AG04450 (cell line): ENCODE measurements at places on chromosomes 6 and 20.
A peak's percentile ranks its signal among the peaks of the same experiment; 100 is the strongest.

DNA sequence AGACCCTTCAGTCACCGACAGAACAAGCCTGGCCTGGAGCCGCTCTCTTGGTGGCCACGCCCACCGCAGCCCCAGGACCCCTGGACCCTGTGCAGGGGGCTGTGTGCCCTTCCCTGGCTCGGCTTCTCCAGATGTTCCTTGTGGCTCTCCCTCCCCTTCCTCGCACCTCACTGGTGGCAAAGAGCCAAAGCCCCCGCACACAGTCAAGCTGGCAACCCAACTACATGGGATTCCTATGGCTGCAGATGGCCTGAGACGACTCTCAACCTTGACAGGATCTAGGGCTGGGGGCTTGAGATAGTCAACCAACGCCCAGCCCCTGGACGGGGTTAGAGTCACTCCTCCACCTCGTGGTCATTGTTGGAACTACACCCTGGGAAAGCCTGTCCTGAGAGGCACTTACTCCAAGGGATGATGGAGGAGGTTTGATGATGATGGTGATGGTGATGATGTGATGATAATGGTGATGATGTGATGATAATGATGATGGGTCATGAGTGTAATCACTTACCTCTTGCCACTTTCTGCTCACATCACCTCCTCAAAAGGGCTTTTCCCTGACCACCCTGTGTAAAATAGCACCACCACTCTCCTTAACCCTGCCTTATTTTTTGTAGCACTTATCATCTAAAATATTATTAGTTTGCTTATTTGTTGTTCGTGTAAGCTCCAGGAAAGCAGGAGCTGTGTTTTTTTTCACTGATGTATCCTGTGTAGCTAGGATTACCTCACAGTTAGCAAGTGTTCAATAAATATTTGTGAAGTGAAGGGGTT is 278.4 kb downstream of the LRFN2 start:
- DNase-seq = peak; percentile 8

DNA sequence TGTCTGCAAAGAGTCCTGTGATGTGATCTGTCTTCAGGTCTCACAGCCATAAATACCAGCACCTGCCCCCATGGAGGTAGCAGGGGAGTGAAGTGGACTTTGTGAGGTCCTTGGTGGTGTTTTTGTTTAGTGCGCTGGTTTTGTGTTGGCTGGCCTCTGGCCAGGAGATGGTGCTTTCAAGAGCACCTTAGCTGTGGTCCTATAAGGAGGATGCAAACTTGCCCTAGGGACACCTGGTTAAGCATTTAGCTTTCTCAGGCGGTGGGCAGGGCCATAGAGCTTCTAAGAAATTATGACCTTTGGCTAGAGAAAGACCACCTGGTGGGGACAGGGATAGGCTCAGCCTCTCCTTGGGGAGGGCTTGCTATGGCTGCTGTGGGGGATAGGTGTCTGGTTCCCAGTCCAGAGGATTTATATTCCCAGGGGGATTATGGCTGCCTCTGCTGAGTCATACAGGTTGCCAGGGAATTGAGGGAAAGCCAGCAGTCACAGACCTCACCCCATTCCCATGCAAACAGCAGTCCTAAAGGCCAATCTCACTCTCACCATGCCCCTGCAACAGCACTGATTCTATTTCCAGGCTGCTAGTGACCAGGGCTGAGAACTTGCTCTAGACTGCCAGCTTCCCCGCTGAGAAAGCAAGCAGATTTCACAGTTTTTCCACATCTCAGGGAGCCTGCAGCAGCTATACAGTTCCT is 259.3 kb downstream of the TFAP2B start:
- DNase-seq = no peak

DNA sequence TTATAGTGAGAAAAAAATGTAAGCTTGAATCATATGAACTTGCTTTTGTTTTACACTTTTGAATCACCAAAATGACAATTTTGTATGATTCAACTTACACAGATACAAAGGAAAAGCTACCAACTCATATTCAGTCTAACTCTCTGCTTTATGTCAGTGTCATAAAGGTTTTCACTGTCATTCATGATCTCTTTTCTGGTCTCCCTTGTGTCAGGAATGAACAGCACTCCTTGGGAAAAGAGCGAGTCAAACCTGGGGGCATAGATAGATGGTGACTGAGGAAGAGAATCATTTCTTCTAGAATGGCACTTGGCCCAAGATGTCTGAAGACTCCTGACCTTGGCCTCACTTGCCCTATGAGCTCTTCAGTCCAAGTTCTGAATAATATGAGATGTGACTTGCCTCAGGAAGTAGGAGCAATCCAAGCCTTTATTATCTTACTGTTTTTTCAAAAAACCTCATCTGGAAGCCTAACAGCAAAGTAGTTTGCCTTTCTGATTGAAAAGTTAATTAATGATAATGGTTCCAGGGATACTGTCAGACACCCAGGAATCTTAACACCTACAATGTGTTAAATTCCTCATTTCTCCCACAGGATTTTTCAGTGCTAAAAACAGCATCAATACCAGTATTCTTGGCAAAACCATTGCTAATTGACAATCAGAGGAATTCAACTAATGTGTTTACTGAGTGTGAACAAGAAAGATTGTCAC is 270.0 kb upstream of the HSF2 start:
- no peak for DNase-seq

- DNase-seq = no peak
Observed at GRCh38 chr6:154070657-154071056, 31.6 kb downstream of the OPRM1 start.

DNA sequence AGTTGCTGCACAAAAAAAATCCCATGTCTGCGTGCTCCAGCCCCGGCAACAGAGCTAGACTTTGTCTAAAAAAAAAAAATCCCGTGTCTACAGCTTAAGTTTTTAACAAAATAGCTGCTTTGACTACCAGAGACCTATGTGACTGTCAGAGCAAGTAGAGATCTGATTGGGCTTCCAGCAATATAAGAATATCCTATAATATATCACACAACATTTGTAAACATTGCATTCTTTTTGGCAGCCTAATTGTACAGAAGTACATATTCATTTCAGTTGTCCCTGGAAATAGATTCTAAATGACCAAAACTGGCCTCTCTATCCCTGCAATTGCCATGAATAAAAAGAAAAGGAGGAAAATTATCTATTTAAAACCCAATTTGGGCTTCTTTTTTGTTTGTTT is 139.5 kb upstream of the RNF217 start:
- no peak for DNase-seq

DNA sequence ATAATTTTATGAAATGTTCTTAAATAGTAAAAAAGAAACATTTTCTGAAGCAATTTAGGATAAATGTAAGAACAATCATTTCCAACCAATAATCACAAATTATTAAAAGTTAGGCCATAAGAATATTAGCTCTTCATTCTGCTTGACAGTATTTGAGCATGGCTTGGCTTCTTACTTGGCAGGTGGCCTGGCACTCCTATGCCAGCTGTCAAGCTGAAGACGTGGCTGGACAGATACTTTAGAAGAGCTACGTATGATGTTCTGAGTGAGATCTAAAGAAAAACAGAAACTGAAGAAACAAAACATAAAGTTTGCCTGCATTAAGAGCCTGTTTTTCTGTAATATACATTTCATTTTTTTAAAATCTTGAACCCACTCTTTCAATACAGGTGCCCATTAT is 438.9 kb downstream of the GRIK2 start:
- DNase-seq = no peak

- no peak for DNase-seq
Observed at GRCh38 chr6:142612956-142613355, 311.1 kb downstream of the ADGRG6 start.

GRCh38 chr20:47295921-47296426 is 60.5 kb downstream of the ZMYND8 start:
- DNase-seq = no peak

DNA sequence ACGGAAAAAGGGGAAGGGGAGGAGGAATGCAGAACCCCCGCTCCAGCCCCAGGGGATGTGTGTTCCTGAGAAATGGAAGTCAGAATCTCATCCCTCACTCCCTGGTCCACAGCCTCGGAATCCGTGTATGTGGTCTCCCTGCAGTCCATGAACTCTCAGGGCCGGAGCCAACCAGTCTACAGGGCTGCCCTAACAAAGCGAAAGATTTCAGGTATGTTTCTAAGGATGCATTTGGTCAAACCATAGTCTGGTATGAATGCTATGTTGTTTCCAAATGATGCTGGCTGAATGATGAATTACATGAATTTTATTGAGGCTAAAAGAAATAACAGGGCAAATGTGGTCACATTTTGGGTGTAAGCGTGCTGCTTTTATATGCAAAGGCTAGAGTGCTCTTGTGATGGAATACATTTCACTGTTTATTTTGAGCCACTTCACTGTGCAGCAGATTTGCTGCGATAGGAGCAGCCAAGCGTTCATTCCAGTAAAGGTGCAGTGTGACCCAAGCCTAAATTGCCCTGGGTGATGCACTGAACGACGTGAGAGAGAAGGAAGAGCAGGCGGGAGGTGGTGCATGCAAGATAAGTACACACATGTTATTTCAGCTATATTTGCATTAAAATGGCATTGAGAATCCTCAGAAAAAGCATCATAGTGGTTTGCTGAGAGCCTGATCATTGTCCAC is 52.4 kb downstream of the FNDC1 start:
- no peak for DNase-seq

DNA sequence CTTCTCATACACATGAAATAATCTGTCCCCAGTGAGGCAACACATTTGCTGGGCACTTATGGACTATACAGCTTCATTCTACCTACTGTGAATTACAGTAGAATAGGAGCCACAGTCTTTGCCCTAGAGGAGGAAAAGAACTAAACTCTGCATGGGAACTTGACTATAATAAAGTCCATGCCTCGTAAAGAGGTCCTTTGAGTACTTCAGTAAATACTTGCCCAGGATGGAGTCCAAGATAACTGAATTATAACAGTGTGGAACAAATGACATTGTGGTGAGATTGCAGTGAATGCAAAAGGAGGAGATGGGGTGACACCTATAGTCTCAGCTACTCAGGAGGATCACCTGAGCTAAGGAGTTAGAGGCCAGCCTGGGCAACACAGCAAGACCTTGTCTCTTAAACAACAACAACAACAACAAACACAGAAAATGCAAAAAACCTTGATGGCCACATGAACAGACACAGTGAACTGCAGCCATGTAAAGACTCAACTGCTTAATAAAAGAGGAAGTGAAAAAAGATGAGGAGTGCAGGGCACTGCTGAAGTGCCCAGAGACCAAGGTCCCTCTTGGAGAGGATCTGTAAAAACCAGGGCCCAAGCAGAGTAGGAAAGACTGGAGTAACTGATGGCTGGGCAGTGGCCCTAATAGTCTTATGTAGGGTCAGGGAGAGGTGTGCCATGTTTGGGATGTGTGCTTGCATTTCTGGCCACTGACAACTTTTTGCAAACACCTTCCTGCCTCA is 3.7 kb downstream of the MRPS18A start:
- no peak for DNase-seq

- no peak for DNase-seq
Observed at GRCh38 chr20:58692579-58693225, at the start of gene NPEPL1. Gene NPEPL1, plus strand, starts transcription at chr20:58692800. Its CDS starts 101 bp downstream, at chr20:58692901.

DNA sequence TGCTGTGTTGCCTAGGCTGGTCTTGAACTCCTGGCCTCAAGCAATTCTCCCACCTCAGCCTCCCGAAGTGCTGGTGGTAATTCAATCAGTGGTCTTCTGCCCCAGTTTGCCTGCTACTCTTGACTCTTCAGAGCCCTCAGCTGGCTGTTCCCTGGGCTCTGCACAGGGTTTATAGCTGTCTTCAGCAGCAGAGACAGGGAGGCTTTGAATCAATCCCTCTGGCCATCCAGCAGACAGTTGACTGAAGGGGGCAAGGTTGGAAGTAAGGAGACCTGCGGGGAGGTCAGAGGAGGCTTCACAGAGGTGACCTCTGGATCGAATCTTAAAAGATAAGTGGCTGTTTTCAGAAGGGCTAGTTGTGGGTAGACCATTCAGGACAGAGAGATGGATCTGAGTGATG is 26.0 kb upstream of the KIF3B start:
- DNase-seq = no peak

GRCh38 chr6:87431263-87431662 is 23.5 kb downstream of the CFAP206 start:
- DNase-seq = no peak

DNA sequence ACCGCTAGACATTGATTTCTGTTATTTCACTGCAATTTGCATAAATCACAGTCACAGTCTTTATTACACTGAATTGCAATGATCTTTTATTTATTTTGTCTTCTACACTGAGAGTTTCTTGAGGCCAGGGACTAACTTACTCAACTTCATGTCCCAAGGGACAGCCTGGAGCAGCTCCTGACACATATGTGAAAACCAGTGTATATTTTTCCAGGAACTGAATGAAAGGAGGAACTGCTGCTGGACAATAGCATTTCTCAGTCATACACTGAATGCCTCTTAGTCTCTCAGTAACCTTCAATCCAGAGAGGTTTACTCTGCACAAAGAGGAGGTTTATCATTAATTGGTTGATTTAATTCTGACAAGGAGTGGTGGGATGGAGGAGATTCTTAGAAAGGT is 5.9 kb downstream of the F13A1 start:
- DNase-seq = no peak

GRCh38 chr20:1810926-1811620 is 84.1 kb upstream of the SIRPA start:
- no peak for DNase-seq

DNA sequence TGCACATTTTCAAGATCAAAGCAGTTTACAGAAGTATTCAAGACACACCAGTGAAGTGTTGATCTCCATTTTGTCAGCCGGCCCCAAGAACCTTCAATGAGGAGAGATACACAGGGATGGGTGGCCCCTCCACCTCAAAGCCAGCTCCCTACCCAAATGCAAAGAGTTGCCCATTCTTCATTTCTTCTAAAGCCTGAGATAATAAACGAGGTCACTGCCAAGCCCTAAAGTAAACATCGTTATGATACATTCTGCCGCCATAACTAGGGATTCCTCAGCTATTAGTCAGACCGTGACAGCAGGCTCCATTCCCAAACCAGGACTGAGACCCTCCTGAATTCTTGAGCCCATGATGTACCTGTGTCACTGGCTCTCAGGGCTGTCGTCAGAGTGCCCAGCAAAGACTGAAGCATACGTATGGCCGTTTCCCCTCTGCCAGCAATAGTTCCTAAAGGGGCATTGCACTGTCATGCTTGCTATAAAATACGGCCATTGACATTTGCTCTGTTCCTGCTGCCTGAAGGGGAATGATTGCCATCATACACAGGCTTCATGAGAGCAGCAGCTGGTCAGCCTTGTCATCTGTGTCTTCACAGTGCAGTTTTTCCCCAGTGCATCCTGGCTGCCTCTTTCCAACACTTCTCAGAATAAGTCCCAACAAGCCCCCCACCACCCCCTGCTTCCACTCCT is 41.7 kb downstream of the ISM1 start:
- DNase-seq = no peak

- no peak for DNase-seq
Observed at GRCh38 chr6:100105138-100105537, 111.1 kb upstream of the MCHR2 start.

GRCh38 chr6:151431337-151431736 is 20.6 kb downstream of the RMND1 start:
- no peak for DNase-seq
